HL-60 (cell line): ENCODE measurements at places on chromosomes 7 and 10.
A peak's percentile ranks its signal among the peaks of the same experiment; 100 is the strongest.

DNA sequence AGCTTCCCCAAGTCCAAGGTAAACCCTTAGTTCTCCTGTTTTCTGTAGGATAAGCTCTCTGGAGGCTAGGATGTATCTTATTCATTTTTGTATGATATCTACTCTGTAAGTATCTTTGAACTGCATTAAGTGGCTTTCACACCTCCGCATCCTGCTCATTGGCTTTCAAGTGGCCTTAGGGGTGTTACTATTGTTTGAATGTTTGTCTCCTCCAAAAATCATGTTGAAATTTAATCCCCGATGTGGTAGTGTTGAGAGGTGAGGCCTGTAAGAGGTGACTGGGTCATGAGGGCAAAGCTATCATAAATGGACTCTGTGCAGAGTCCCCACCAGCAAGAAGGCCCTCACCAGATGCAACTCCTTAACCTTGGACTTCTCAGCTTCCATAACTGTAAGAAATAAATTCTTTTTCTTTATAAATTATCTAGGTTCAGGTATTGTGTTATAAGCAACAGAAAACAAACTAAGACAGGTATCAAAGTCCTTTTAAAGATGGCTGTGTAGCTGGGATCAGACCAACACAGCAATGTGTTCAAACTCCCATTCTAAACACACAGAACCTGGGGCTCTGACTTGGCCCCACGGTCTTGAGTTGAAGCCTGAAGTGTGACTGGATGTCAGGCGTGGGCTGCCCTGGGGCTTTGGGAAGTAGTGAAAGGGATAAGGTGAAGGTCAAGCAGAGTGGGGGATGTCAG is 25.9 kb downstream of the TBXAS1 start:
- no peak for DNase-seq

DNA sequence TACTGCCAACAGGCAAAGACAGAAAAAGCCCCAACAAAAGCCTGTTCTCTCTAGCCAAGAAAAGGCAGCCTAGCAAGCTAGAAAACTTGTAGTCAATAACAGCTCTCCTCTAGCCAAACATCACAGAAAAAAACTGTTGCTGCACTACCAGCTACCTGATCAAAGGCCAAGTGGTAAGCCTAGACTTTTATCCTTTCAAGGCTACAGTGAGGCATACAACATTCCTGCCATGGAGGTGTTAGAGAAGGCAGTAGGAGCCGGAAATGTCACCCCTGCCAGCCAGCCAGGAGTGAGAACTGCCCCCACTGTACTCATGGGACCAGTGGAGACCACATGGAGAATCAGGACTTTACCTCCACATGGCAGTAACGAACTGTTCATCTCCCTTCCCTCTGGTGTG is 31.2 kb downstream of the CCDC126 start:
- DNase-seq, result no peak

- no peak for DNase-seq
Measured at GRCh38 chr10:93535293-93535692, 31.2 kb upstream of the FFAR4 start.

DNA sequence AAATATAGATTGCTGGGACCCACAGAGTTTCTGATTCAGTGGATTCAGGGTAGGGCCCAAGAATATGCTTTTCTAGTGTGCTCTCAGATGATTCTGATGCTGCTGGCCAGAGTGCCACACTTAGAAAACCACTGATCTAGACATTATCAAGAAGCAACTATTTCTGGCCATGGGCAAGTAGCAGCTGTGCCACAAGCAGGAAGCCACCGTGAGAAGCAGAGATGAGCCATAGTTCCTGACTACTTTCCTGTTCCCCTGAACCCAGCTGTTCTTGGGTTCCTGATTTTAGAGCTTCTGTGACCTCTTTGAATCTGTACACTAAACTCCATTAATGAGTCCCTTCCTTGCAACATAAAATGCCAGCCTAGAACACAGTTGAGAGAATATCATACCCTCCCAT is 38.1 kb upstream of the PIK3AP1 start:
- DNase-seq, result peak; percentile 69

DNA sequence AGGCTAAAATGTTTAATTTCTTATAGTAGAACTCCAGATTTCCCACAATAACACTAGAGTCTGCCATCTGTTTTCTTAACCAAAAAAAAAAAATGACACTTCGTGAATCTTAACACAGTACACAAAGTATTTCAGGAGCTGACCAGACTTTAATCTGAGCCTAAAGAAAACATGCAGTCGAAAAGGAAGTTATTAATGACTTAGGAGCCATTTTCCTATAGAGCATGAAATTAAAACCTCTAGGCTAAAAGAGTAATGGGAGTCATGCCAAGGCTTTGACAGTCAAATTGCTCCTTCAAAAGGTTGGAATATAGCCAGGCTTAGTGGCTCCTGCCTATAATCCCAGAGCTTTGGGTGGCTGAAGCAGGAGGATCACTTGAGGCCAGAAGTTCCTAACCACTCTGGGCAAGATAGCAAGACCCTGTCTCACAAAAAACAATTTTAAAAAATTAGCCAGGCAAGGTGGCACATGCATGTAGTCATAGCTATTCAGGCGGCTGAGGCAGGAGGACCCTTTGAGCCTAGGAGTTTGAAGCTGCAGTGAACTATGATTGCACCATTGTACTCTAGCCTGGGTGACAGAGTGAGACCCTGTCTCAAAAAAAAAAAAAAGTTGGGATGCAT is 13.6 kb downstream of the MICU1 start:
- no peak for DNase-seq

DNA sequence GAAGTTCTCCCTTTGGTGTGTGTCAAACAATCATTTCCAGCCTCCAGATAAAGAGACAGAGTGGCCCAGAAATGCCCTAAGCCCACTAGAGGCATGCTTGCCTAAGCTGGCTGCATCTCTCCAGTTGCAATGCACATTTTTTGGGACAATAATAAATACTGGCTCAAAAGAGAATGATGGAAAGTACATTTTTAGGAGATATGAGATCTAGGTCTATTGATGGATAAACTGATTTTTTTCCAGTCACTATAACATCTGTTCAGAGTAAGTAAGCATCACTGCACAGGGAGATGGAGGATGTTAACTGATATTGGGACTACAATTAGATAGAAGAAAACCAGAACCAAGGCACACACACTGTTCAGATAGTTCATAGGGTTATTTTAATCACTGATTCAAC is 553.0 kb downstream of the GRM8 start:
- no peak for DNase-seq

DNA sequence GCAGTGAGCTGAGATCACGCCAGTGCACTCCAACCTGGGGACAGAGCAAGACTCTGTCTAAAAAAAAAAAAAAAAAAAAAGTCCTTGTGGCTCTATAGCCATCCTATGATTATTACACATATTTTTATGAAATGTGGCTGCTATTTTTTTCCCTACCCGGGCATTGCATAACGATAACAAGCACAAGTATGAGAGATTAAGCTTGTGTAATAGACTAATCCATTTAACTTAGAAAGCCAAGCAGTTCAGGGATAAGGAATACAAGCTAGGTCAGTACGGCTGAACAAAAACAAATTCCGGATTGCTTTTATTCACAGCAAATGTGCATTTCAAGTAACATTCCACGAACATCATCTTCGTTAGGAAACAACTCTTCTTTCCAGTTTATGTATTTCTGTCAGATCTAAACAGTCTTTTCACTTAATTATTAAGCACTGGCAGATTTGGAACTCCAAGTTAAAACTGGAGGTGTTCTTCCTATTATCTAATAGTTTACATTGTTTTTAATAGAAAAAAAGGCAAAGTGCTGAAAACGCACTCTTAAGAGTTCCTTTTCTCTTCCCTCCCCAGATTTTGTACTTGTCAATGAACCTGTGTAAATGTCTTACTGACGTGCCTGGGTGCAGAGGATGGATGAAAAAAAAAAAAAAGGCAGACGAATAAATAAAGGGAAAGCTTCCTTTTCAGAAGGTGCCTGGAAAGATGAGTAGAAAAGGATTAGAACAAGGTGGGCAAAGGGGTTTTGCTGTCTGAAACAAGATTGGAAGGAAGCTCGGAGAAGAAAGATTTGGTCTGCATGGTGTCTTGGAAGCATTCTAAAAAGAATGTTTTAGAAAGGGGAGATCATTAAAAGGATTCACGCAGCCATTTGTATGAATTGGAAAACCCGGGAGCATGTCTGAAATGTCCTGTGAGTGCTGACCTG is 81.1 kb downstream of the PRTFDC1 start:
- no peak for DNase-seq

GRCh38 chr7:117869374-117869773 is 3.9 kb downstream of the CTTNBP2 start:
- DNase-seq, result no peak

GRCh38 chr10:69372126-69372980 is 44.4 kb downstream of the TACR2 start:
- no peak for DNase-seq

DNA sequence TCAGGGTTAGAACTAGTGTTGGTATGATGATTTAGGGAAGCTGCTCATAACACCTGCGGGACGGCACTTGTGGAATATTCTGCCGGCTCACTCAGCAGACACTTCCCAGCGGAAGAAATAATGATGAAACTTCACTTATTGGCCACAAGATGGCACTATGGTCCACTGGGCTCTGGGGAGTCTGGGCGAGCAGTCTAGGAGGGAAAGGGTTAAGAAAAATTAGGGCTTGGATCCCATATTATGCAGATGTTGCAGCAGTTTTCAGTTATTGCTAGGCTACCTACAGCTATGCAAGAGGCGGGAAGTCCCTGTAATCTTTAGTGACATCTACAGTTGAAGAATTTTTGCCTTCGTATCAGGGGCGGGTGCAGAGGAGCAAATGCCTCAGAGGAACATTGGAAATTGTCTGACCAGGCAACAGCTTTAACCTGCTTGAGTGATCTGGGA is 238.7 kb upstream of the PRSS58 start:
- DNase-seq, result peak; percentile 32

DNA sequence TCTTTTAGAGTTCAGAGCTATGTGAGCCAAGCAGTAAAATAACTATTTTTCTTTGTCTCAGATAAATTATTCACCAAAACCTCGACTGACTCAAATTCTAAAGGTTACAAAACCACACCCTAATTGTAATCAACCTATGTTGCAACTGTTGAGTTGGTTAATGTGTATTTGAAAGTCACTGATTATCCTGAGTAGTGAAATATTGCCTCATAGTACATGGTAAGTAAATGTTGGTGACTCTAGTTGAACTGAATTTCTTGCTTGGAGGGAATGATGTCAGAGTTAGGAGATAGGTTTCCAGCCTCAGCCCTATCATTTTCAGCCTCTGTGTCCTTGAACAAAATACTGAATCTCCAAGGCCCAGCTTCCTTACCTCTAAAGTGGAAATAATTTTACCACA is 3.0 kb upstream of the CYP2C18 start:
- no peak for DNase-seq

DNA sequence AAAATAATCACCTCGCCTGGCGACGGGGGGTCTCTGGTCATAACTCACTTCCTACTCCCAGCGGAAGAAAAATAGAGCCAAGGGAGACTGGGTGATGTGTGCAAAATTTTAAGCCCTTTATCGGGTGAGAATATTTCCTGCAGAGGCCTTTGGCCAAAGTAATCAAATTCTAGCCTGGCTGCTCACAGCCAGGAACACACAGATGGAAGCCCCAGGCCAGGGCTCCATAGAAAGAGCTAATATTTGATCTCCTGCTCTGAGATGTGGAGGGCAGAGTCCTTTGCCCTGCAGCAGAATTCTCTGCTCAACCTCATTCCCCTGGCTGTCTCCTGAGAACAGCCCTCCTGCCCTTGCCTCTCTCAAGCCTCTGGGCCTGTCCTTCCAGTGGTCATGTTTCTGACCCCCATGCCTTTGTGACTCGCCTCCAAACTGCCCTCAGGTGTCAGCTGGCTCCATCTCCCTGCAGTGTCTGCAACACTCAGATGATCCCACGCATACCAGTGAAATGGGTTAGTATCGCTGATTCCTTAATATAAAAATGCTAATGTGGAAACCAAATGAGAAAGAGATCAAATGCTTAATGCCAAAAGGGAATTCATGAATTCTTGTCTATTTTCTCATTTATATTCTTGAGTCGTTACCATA is 34.5 kb downstream of the FRMD4A start:
- DNase-seq, result no peak

- DNase-seq, result peak; percentile 9
Measured at GRCh38 chr10:67697724-67698131, 1.7 kb upstream of the CTNNA3 start.

- no peak for DNase-seq
Measured at GRCh38 chr7:70237831-70238575, 639.7 kb downstream of the AUTS2 start.

- DNase-seq, result no peak
Measured at GRCh38 chr7:27139334-27140125, 4.0 kb downstream of the HOXA5 start.

- no peak for DNase-seq
Measured at GRCh38 chr7:149436358-149436757, 24.5 kb downstream of the ZNF777 start.

DNA sequence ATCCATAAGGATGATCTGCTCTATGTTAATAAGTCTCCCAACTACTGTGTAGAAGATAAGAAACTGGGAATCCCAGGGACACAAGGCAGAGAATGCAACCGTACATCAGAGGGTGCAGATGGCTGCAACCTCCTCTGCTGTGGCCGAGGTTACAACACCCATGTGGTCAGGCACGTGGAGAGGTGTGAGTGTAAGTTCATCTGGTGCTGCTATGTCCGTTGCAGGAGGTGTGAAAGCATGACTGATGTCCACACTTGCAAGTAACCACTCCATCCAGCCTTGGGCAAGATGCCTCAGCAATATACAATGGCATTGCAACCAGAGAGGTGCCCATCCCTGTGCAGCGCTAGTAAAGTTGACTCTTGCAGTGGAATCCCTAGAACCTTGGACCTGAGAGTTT is 10.3 kb downstream of the WNT16 start:
- DNase-seq, result peak; percentile 32

DNA sequence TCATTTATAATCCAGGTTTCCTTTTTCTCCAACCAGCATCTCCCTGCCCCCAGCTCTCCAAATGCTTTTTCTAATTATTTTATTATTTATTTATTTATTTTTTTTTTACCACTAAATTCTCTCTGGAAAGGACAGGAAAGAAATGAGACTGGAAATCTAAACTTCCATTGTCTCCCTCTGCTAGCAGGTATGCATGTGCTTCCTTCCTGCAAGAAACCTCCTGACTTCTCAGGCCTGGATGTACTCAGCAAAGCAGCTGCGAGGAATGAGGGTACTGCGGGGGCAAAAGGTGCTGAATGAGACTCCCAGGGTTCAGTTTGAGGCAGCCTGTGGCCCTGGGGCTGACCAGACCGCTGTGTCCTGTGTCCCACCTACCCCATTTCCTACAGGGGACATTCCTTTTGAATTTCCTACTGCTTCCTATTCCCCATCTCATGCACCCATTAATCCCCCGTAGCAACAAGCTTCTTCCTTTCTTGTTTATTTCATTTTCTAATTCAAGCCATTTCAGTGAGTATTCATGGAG is 324.6 kb upstream of the IGFBP3 start:
- no peak for DNase-seq

- no peak for DNase-seq
Measured at GRCh38 chr7:23164846-23165245, 17.0 kb upstream of the NUP42 start.

- no peak for DNase-seq
Measured at GRCh38 chr7:127786184-127786583, 134.2 kb downstream of the SND1 start.
